ENCODE measurements at places on chromosomes 11 and 22.

- DNase-seq, result no peak
Measured at GRCh38 chr22:50304528-50305392, 2.7 kb downstream of the PLXNB2 start.

DNA sequence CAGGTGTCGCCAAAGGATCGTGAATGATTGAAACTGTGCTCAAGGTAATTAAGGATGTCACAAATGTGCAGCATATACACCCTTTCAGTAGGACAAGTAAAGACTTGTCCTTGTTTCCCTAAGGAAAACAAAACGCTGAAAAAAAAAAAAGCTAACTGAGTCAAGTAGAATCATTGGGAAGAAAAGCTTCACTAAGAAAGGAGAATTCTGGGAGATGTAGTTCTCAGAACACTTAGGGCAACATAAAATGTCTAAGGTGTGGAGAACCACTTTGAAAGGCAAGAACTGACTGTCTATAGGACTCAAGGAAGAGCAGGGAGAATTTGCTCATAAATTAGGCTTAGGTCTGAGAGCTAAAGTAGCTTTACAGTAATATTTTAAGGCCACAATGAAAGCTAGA, 2.9 kb upstream of the OR5T1 start:
- DNase-seq, result no peak

DNA sequence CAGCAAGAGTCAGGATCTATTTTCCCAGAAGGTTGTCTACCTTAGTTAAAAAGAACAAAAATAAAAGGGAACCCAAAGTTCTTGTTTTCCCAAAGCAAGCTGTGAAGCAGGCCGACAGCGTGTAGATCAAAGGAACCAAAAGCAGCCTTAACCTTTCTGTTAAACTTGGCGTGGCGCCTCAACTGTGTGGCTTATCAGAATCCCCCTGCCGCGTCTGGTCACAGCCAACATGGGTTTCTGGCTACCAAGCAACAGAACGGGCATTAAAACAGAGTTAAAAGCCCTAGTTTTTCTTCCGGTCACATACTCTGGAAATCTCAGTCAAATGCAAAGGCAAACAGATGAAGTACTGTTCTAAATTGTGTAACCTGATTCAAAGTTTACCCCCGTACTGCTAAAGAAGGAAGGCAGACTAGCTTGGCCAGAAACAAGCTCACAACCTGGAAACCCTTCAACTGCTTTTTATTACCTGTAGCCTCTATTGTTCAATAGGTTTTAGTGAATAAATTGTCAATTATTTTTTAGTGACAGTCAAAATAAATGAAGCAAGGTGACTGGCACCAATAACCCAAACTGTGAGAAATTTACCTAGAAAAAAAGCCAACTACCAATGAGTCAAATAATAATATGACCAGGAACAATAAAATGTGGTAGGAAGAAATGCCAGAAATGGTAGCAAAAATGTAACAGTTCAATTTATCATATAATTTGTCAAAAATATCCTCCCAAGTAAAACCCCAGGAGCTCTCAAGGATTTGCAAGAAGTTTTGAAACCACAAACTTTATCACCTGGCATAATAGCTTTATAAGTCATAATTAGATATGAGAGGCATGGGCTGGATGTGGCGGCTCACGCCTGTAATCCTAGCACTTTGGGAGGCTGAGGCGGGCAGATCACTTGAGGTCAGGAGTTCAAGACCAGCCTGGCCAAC, 21.4 kb downstream of the CHKA start:
- DNase-seq, result no peak

DNA sequence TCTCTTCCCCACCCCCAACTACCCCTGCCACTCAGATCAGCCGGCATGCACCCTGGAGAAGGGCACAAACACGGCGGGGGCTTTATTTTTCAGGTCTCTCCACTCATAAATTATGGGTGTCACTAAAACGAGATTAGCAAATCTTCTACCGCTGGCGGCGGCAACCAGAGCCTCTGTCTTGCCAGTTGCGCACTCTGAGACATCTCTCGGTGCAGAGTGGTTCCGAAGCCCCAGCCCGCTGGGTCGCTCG, 125.3 kb upstream of the C11orf58 start:
- DNase-seq, result no peak

DNA sequence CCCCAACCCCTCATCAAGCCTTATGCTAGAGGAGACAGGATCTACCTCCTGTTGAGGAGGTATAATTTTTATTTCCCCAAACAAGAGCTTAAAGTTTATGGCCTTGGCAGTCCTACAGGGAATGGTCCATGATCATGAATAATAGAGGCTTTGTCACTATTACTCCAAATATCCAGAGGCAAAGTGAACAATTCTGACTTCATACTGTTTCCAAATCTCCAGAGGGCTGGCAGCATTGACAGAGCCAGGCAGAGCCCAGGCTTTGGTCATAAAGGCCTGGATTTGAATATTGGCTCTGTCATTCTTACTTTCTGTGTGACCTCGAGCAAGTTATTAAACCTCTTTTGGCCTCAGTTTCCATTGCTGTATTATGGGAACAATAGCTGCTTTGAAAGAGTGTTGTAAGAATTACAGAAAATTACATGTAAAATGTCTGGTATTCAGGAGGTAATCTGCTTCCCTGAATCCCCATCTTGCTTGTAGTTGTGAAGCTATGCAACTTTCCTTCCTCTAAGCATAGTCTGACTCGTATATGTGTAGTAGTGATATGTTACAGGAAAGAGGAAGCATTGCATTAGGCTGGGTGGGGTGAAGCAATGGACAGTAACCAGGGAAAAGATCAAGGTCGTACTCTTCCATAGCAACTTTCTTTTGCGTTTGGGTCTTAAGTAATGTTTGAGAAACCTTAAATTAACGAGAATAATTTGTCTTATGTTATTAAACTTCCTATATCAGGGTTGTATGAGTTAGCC, 88.8 kb downstream of the CD44 start:
- DNase-seq, result no peak

- no peak for DNase-seq
Measured at GRCh38 chr11:117523680-117524079, 196.0 kb downstream of the CEP164 start.
